Lower leg skin (tissue), 4 donors: ENCODE measurements at places on chromosomes 12 and 14. TPM values are rescaled to one million over a fixed set of nuclear protein-coding genes. Genes with fewer than 3 reads are reported as not detected.

NKX2-1 gene
- not detected for total RNA-seq

TAS2R8 gene
- total RNA-seq, result not detected

PLCZ1 gene
- not detected for total RNA-seq

MORN3 gene
- 4.9 TPM for total RNA-seq

GYS2 gene
- total RNA-seq, result not detected

TAS2R50 gene
- 0.30 TPM for total RNA-seq

PTPRR gene
- total RNA-seq, result not detected

CFAP54 gene
- 0.04 TPM for total RNA-seq

PAH gene
- total RNA-seq, result not detected

CELA1 gene
- total RNA-seq, result not detected

PCNX4 gene
- 27.1 TPM for total RNA-seq

SEC23A gene
- 24.4 TPM for total RNA-seq

LALBA gene
- total RNA-seq, result not detected

ART4 gene
- total RNA-seq, result 0.17 TPM

NXPH4 gene
- total RNA-seq, result 18.8 TPM
